Stimulated activated CD4-positive, alpha-beta T cell treated with anti-CD3 and anti-CD28 coated beads, TNF-alpha, amount 100 ng/mL, for 24 hours (primary cell): ENCODE measurements at places on chromosomes 3 and 15.

GRCh38 chr15:100328796-100329195, 13.0 kb downstream of the ADAMTS17 start:
- no peak for DNase-seq

DNA sequence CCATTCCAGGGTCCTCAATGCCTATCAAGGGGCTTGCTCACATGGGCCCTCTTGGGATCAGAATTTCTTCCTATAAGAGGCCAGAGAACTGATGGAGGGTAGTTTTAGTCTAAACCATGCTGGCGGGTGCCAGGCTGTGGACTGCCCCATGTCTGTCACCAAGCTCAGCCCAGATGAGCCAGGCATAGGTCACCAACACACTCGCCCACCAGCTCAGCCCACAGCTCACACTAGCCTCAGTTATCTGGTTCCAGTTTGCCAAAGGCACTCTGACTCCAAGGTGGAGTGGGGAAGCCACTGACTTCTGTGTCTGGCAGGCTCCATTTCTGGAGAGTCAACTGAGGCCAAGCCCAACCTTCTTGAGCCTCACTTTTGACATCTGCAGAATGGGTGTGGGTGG, 50.7 kb upstream of the INSYN1 start:
- DNase-seq = no peak

- DNase-seq = no peak
These were observed 93.1 kb downstream of the TBC1D2B start for GRCh38 chr15:77984446-77984861.

DNA sequence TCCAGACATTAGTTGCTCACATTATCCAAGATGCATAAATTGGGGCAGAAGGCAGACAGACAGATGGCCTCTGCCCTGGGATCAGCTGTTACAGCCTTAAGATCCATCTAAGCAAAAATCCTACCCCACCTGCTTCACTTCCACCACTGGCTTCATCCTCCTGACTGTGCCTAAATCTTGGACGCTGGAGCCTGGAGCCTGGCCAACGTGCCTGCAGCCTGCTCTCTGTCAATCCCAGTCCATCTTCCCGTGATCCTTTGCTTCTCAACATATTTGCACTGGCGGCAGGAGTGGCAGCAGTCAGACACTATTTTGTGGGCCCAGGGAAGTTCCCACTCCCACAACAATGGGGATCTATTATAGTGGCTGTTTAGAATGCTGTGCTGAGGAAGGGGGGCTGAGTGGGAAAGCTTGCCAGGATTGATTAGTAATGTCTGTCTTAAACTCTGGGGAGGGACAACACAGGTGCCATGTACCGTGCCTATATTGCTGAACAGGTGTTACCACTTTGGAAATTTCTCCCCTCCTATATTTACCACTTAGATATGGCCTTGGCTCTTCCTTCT, 121.2 kb downstream of the MEGF11 start:
- no peak for DNase-seq

- DNase-seq = no peak
These were observed 10.1 kb upstream of the FGD5 start for GRCh38 chr3:14808502-14809266.

DNA sequence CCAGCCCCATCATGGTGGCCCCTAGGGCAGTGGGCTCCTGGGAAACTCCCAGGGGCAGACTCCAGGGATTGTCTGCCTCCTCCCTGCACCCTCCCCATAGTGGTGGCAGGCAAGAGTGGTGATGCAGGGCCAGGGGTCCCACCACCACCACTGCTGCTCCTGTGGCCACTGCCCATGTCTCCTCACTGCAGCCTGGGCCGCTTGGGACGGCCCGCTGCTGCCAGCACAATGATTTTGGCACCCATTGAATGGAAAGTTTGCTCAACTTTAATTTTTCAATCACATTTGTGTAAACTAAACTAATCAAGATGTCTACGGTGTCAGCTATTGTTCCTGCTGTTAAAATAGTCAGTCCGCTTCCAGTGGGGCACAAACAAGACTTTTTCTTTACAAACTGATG, 92.1 kb upstream of the TNFSF10 start:
- DNase-seq = no peak

- no peak for DNase-seq
These were observed 40.2 kb upstream of the OSTN start for GRCh38 chr3:191158815-191159214.

- no peak for DNase-seq
These were observed 230.9 kb upstream of the RORA start for GRCh38 chr15:61459785-61460707.

DNA sequence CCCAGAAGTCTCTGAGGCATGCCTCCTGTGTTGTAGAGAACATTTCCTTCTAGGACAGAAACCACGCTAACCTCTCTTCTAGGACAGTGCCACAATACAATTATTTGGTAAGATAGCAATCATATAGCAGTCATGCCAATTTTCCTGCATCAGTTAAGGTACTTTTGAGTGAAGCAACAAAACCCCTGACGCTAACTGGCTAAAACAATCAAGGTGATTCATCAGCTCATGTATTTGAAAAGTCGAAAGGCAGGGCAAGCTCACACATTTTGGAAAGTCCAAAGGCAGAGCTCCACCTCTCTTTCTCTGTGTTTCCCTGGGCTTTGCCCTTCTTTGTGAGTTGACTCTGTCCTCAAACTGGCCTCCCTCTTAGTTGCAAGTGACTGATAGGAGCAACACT, 10.1 kb downstream of the TERC start:
- DNase-seq = no peak

- DNase-seq = no peak
These were observed 11.5 kb downstream of the CTSH start for GRCh38 chr15:78933187-78933822.

- no peak for DNase-seq
These were observed 57.2 kb downstream of the EFCAB12 start for GRCh38 chr3:129371041-129371826.

- DNase-seq = no peak
These were observed 136.6 kb downstream of the TMCC1 start for GRCh38 chr3:129756871-129757270.

DNA sequence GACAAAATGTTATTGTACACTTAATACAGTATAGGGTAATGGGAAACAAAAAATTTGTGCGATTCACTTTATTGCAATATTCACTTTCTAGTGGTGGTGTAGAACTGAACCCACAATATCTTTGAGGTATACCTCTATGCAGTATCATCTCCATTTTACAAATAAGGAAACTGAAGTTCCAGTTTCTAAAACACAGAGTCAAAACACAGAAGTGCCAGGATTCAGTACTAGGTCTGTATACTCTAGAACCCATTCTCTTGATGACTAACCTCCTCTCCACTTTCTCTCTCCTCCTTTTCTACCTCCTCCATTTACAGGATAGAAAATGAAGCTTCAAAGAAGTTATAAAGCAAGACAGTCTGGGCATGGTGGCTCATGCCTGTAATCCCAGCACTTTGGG, 62.2 kb downstream of the MB21D2 start:
- no peak for DNase-seq

- no peak for DNase-seq
These were observed 245.4 kb downstream of the ERC2 start for GRCh38 chr3:56222866-56223265.

DNA sequence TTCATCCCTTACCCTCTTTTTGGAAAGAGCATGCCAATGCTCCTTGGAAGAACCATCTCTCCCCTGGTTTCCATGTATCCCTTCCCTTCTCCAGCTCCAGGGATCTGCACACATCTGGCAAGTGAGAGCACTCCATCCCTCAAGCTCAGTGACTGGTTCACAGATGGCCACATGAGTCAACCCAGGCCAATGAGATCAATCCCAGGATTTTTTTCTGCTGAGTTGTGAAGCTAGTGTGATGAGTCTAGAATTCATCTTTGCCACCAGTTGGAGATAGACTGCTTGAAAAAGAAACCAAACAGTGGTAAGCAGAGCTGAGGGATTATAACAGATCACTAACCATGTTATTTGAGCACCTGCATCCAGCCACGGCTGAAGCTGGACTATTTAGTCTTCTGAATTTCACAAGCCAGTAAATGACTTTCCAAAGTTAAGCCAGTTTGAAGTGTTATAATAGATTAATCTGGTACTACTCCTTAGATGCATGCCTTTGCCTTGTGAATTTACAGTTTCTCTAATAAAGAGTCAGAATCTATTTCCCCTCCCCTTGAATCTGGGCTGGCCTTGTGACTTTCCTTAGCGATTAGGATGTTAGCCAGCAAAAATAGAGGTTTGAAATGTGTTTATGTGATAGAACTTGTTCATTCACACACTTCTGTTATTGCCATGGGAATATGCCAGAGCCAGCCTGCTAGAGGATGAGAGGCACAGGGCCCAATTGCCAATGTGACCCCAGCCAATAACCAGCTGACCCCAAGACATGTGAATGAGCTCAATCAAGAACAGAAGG, 159.8 kb downstream of the WNT5A start:
- no peak for DNase-seq

GRCh38 chr3:11288786-11289637, 16.8 kb downstream of the ATG7 start:
- no peak for DNase-seq

GRCh38 chr15:40461958-40462357, 8.8 kb upstream of the CHST14 start:
- no peak for DNase-seq

- no peak for DNase-seq
These were observed 78.5 kb upstream of the CHD2 start for GRCh38 chr15:92821491-92822116.

DNA sequence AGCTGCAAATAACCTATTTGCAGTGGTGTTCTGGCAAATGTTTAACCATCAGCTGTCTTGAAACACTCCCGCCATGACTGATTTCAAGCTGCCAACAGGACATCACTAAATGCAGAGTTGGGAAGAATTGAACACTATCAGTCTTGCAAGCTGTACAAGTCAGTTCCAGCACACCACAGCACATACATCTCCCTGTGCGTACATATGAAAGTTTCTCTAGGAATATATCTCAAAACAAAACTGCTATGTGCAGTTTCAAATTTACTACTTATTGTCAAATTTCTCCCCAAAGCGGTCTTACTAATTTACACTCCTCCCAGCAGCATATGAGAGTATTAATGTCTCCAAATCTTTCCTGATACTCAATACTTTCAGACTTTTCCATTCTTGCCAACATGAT, 30.4 kb upstream of the CORO2B start:
- DNase-seq = no peak
